ENCODE measurements at places on chromosomes 6 and 20.
A peak's percentile ranks its signal among the peaks of the same experiment; 100 is the strongest.

DNA sequence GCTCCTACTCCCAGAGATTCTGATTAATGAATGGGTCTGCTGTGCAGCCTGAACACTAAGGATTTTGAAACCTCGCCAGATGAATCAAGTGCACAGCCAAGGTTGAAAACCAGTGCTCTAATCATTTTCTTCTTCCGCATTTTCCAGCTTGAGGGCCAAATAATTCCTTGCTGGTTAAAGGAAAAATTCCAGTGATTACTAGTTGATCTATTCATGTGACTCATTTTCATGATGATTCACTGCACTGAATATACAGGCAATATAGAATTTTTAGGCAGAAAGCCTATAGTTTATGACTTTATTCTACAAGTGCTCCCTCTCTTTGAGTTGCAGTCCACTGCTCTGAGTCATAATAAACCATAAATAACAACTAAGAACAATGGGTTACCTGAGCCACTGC lies 80.6 kb upstream of the PROKR2 start:
- H3K27ac ChIP-seq = no peak overlapping the region
- no peak overlapping the region for H3K4me3 ChIP-seq
- no peaks in the 10 kb centered on the region for H3K27me3 ChIP-seq
- H3K36me3 ChIP-seq = no peaks in the 10 kb centered on the region

GRCh38 chr6:134435814-134436280 lies 117.9 kb upstream of the SGK1 start:
- DNase-seq = no peak
- no peaks in the 10 kb centered on the region for H3K27me3 ChIP-seq
- H3K27ac ChIP-seq = peak overlapping the region; percentile 51
- no peak overlapping the region for H3K4me3 ChIP-seq
- H3K4me1 ChIP-seq = peaks cover 2% of the 10 kb centered on the region

GRCh38 chr6:5046430-5046829 lies 38.7 kb upstream of the PPP1R3G start:
- H3K27me3 ChIP-seq = no peaks in the 10 kb centered on the region
- H3K27ac ChIP-seq = no peak overlapping the region
- H3K4me3 ChIP-seq = no peak overlapping the region

- H3K27me3 ChIP-seq = peaks cover 7% of the 10 kb centered on the region
- no peaks in the 10 kb centered on the region for H3K36me3 ChIP-seq
- H3K4me1 ChIP-seq = peaks cover 20% of the 10 kb centered on the region
- H3K4me3 ChIP-seq = no peak overlapping the region
- DNase-seq = no peak
Observed at GRCh38 chr6:106751501-106752252, 122.3 kb downstream of the QRSL1 start.

DNA sequence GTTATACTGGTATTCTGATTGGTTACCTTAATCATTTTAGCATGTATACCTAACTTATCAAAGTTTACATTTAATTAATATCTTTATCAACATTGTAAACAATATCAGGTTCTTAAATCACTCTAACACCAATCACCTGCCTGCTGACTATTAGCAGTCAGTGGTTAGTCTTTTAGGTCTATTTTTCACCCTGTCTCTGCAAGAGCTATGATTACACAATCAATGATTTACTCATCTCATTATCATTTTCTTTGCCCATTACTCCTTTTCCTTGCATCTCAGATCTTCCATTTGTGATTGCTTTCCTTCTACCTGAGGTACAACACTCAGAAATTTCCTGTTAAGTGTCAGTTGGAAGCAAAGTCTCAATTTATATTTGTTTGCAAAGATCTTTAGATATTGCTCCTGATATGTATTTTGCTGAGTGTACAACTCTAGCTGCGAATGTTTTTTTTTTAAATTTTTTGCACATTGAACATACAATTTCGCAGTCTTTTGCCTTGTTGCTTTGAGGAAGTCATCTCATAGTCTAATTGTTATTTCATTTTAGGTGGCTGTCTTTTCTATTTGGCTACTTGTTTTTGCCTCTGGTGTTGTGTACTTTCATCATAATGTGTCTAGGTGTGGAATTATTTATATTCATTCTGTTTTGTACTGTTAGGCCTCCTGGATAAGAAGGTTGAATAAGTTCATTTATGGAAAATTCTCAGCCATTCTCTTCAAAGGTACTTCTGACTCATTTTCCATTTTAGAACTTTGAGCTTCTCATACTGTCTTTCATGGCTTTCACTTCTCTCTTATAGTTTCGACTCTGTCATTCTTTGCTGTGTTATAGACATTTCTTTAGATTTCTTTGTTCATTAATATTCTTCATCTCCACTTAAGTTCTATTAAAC lies 104.9 kb upstream of the CEP162 start:
- no peak overlapping the region for H3K4me3 ChIP-seq
- DNase-seq = no peak
- H3K27me3 ChIP-seq = no peaks in the 10 kb centered on the region
- no peak overlapping the region for H3K27ac ChIP-seq
